ENCODE measurements at places on chromosomes 5 and 9. TPM values are rescaled to one million over a fixed set of nuclear protein-coding genes. Genes with fewer than 3 reads are reported as not detected.

Gene RNF180
- 12.9 TPM for total RNA-seq

GRCh38 chr5:171969288-171969880 is 37.1 kb downstream of the FBXW11 start:
- DNase-seq, result no peak
- no peaks in the 10 kb centered on the region for H3K27me3 ChIP-seq
- no peak overlapping the region for H3K4me3 ChIP-seq
- H3K27ac ChIP-seq, result no peak overlapping the region

DNA sequence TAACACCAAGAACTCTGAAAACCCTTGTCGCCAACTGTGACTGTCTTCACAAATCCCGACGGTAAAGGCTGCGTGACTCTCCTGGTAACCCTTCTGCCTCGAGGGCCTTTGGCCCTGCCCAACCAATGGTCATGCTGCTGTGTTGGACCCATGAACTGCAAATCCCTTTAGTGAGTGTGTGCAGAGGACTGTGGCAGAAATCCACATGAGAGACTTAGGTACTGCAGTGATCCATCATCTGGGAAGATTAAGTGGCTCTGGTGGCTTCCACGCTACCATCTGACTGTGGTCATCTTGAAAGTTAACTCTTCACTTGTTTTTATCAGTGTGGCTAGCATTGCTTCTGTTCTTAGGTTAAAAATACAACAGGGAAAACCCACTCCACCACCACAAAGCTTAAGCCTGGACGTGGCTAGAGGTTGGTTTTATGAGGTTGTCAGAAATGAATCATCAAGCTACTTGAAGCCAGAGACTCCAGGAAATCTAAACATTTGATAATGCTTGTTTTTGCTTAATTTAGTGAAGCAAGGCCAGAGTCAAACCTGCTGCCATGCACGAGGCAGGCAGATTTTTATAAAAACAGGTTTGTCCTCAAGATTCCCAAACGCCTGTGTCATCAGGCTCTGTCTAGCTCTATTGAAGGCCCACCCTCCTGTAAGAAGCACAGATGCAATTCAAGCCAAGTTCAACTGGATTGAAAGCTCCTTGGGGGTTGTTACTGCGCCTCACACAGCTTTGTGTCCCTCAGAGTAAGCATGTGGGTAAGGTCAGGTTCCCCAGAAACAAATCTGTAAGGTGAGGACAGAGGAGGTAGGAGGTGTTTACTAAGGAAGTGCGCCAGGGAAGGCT is 52.7 kb upstream of the ERCC6L2 start:
- H3K36me3 ChIP-seq, result no peaks in the 10 kb centered on the region
- H3K27ac ChIP-seq, result no peak overlapping the region
- H3K4me3 ChIP-seq, result no peak overlapping the region
- no peak for DNase-seq

GRCh38 chr9:123651273-123651672 is 278.7 kb downstream of the DENND1A start:
- H3K27ac ChIP-seq, result no peak overlapping the region
- DNase-seq, result no peak
- H3K27me3 ChIP-seq, result no peaks in the 10 kb centered on the region
- no peak overlapping the region for H3K4me3 ChIP-seq

- H3K27me3 ChIP-seq, result no peaks in the 10 kb centered on the region
- peak overlapping the region; percentile 91 for H3K27ac ChIP-seq
- peaks cover 100% of the 10 kb centered on the region for H3K4me1 ChIP-seq
- H3K36me3 ChIP-seq, result no peaks in the 10 kb centered on the region
- no peak for DNase-seq
Observed at GRCh38 chr9:34451135-34451534, 7.2 kb downstream of the FAM219A start.

DNA sequence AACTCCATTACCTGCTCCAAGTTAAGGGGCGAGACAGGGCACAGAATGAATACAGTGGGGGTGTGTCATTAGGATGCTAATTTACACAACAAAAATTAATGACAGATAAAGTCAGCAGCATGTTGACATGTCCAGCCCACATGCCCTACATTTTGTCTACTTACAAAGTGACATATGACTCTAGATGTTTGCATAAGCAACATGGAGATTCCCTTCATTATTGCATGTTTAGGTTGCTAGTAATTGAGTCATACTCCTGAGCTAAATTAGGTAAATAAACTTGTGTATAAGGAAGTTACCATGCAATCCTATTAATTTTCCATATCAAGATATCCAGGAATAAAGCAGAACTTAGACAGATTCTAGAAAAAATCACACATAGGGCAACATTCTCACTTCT is 232.2 kb downstream of the PDE4D start:
- no peak for DNase-seq
- H3K27me3 ChIP-seq, result no peaks in the 10 kb centered on the region
- no peaks in the 10 kb centered on the region for H3K36me3 ChIP-seq
- H3K4me1 ChIP-seq, result peaks cover 8% of the 10 kb centered on the region
- H3K27ac ChIP-seq, result no peak overlapping the region
- H3K4me3 ChIP-seq, result no peak overlapping the region

Gene IRX1
- 0.16 TPM for total RNA-seq

DNA sequence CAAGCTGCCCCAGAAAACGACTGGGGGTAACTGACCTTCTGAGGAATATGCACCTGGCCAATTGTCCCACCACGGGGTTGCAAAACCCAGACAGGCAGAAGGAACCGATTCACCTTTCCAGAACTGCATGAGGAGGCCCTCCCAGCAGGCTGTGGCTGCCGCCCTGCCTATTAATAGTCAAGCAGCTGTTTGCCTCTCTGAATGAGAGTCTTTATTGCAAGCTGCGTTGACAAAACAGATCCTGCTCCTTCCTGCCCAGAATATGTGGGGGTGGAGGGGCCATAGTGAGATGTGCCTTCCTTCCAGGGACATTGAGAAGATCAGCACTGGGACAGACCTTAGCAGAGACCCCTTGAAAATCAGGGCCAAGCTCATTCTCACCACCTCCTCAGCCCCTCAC is 18.3 kb upstream of the TCOF1 start:
- H3K4me1 ChIP-seq, result no peaks in the 10 kb centered on the region
- H3K4me3 ChIP-seq, result no peak overlapping the region
- no peak for DNase-seq
- H3K27me3 ChIP-seq, result no peaks in the 10 kb centered on the region

DNA sequence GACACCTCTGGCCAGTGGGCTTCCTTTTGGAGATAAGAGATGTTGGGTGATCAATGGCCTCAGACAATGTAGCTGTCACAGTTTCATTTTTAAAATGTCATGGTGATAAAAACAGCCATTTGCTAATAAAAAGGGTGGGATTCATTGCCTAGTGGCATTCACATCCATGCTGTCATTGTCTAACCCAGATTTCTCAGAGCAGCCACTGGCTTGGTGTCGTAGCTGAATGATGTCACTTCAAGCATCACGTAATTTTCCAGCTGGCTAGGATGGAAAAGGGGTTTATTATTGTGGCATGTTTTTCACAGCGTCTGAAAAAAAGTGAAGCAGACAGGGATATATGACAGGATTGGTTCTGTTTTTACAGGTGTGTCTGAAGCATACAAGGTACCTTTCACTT is 184.7 kb downstream of the AOPEP start:
- DNase-seq, result no peak
- H3K36me3 ChIP-seq, result no peaks in the 10 kb centered on the region
- H3K27me3 ChIP-seq, result no peaks in the 10 kb centered on the region
- H3K27ac ChIP-seq, result no peak overlapping the region
- no peak overlapping the region for H3K4me3 ChIP-seq
- peaks cover 55% of the 10 kb centered on the region for H3K4me1 ChIP-seq

- DNase-seq, result no peak
- no peaks in the 10 kb centered on the region for H3K27me3 ChIP-seq
- peaks cover 55% of the 10 kb centered on the region for H3K4me1 ChIP-seq
- no peak overlapping the region for H3K4me3 ChIP-seq
- H3K27ac ChIP-seq, result peak overlapping the region; percentile 30
- peaks cover 98% of the 10 kb centered on the region for H3K36me3 ChIP-seq
Observed at GRCh38 chr5:68279984-68280383, 64.4 kb downstream of the PIK3R1 start.

DNA sequence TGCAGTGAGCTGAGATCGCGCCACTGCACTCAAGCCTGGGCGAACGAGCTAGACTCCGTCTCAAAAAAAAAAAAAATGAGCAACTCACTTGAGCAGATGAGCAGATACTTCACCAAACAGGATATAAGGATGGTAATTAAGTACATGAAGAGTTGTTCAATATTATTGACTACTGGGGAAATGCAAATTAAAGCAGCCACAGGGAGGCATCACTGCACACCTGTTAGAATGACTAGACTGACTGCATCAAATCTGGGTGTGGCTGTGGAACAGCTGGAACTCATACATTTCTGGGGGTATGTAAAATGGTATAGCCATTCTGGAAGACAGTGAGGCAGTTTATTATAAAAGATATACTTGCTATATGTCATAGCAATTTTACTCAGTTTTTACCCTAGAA is 93.0 kb downstream of the WNK2 start:
- H3K27me3 ChIP-seq, result no peaks in the 10 kb centered on the region
- H3K27ac ChIP-seq, result no peak overlapping the region
- no peak overlapping the region for H3K4me3 ChIP-seq
- no peak for DNase-seq
- H3K36me3 ChIP-seq, result no peaks in the 10 kb centered on the region

Gene FGF10
- total RNA-seq, result 0.47 TPM

Gene OR1Q1
- total RNA-seq, result not detected

GRCh38 chr9:16679327-16679821 is 191.1 kb downstream of the BNC2 start:
- no peak overlapping the region for H3K27ac ChIP-seq
- no peak for DNase-seq
- H3K4me3 ChIP-seq, result no peak overlapping the region
- no peaks in the 10 kb centered on the region for H3K36me3 ChIP-seq

Data from left ventricle myocardium inferior (tissue), 1 donor.